Breast epithelium (tissue), 4 donors: ENCODE measurements at places on chromosomes 1 and 21. TPM values are rescaled to one million over a fixed set of nuclear protein-coding genes. Genes with fewer than 3 reads are reported as not detected.

Gene MROH9
- total RNA-seq, result not detected

Gene SYT14
- total RNA-seq, result not detected

GRCh38 chr1:90850898-90851710 lies 134.0 kb upstream of the BARHL2 start:
- DNase-seq, result peak; percentile 56
- H3K4me1 ChIP-seq, result no peaks in the 10 kb centered on the region
- no peaks in the 10 kb centered on the region for H3K27me3 ChIP-seq
- H3K27ac ChIP-seq, result peak overlapping the region; percentile 60
- peak overlapping the region; percentile 95 for H3K4me3 ChIP-seq

DNA sequence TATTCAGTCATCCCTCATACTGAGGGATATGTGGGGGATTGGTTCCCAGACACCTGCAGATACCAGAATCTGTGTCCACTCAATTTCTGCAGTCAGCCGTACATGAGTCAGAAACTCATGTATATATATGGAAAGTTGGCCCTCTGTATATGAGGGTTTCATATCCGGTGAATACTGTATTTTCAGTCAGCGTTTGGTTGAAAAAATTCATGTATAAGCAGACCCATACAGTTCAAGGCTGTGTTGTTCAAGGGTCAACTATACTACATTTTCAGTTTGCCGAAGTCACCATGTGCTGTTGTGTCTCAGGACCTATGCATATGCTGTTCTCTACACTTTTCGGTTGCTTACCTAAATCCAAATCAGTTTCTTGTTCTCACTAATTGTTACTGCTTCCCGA lies 10.5 kb downstream of the AXDND1 start:
- H3K27me3 ChIP-seq, result no peaks in the 10 kb centered on the region
- no peaks in the 10 kb centered on the region for H3K36me3 ChIP-seq
- no peak overlapping the region for H3K4me3 ChIP-seq

DNA sequence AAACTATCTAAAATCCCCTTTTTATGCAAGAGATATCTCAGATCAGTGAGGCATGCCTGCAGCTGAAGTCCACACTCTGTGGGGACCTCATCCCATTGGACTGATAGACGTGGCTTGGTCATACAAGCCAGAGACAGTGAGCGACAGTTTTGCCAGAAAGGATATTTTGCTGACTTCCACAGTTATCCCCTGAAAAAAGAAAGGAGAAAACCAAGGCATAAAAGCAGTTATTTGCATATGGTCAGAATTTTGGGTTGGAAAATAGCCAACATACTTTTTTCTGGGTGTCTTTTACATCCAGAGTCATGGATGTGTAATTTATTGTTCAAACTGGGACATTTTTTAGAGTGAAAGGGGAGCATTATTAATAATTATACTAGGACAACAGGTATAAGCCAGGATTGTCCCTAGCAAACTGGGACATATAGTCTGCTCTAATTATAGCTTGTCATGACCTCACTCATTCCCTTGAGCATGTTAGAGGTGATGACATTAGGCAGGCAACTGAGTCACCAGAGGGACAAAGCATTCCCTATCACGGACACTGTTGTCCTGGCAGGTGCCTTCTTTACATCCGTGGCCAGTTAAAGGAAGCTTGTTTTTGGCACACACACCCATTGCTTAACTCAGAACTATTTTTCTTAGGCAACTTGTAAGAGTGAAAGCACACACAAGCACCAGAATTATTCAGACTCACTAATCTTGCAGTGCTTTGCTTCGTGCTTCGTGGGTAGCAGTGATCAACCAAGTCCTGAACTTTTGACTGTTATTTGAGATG lies 65.5 kb downstream of the PRRX1 start:
- H3K27me3 ChIP-seq, result no peaks in the 10 kb centered on the region
- no peaks in the 10 kb centered on the region for H3K4me1 ChIP-seq

- H3K36me3 ChIP-seq, result no peaks in the 10 kb centered on the region
- H3K27me3 ChIP-seq, result no peaks in the 10 kb centered on the region
- H3K27ac ChIP-seq, result no peak overlapping the region
- DNase-seq, result no peak
- no peaks in the 10 kb centered on the region for H3K4me1 ChIP-seq
- H3K4me3 ChIP-seq, result no peak overlapping the region
These were observed 262.3 kb downstream of the TM2D1 start for GRCh38 chr1:61462628-61463027.

GRCh38 chr1:236990052-236990445 lies 14.2 kb downstream of the MT1HL1 start:
- no peaks in the 10 kb centered on the region for H3K4me1 ChIP-seq
- no peak overlapping the region for H3K4me3 ChIP-seq
- no peak for DNase-seq
- no peak overlapping the region for H3K27ac ChIP-seq
- no peaks in the 10 kb centered on the region for H3K27me3 ChIP-seq

DNA sequence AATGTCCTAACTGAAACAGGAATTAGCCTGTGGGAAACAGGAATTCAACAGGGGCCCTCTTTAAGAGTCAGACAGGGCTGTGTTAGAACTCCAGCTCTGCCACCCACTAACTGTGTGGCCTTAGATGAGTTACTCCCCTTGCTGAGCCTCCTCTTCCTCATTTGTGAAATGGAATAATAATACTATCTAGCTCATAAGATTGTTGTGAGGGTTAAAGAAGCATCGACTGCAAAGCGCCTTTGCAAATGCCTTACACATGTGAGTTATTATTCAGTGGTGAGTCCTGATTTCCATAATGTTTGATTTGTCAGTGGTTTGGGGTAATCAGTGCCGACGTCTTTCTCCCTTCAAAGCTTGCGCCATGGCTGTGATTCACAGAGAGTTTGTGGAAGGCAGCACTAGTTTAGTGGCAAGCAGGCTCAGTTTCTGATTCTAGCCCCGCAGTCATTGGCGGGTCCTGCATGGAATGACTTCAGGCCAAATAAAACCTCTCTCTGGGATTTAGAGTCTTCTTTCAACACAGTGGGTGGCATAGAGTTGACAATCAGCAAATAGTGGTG lies 388.5 kb downstream of the PLPP3 start:
- H3K27me3 ChIP-seq, result no peaks in the 10 kb centered on the region
- H3K36me3 ChIP-seq, result no peaks in the 10 kb centered on the region
- H3K27ac ChIP-seq, result no peak overlapping the region
- DNase-seq, result no peak
